ENCODE measurements at places on chromosomes 6 and 20. TPM values are rescaled to one million over a fixed set of nuclear protein-coding genes. Genes with fewer than 3 reads are reported as not detected.

DNA sequence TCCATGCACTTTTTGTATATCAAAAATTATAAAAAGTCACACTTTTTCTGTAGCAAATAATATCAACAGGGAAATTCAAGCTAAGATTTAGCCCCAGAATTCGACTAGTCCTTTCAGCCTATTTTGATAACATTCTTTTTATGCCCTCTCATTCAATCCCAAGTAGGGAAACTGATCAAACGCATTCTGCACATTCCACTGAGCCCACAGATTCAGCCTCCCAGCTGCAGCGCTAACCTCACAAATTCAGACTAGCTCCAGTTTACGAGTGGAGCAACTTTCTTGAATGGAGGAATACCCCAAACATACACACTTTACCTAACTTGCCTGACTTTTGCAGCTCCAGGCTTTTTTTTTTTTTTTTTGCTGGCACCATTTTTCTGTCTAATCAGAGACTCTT lies 70.3 kb upstream of the HEY2 start:
- DNase-seq: no peak

- no peak for DNase-seq
Observed at GRCh38 chr6:88636871-88637270, 326.5 kb downstream of the RNGTT start.

The MAS1 gene
- total RNA-seq: not detected

The BPIFB2 gene
- total RNA-seq: not detected

Measured in CD8-positive, alpha-beta memory T cell (primary cell).